T-helper 1 cell (primary cell): ENCODE measurements at places on chromosomes 3 and 15.

GRCh38 chr15:31457161-31457560 lies 130.5 kb downstream of the KLF13 start:
- DNase-seq = no peak

DNA sequence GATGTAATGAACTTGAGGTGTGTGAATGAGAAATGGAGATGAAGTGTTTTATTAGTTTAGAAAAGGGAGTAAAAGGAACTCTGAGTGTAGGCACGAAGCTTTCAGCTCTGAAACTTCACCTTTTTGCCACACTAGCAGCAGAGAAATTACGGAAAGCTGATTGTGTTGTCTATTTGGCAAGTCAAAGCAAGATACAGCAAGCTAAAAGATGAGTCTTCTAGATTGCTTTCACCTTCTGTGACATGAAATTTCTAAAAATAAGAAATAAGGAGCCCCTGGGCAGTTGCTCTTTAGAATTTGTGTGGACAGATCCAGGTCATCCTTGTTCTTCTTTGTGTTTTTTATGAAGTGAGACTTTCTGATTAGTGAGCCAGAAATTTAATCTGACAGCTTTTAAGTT lies 143.4 kb downstream of the FNDC3B start:
- DNase-seq = no peak

GRCh38 chr3:88061746-88062145 lies 2.7 kb downstream of the ZNF654 start:
- no peak for DNase-seq

- DNase-seq = no peak
These were observed 60.6 kb downstream of the TCF12 start for GRCh38 chr15:56978898-56979662.

GRCh38 chr15:95300958-95301357 lies 1029.5 kb upstream of the NR2F2 start:
- no peak for DNase-seq

- DNase-seq = no peak
These were observed 39.7 kb downstream of the NPTN start for GRCh38 chr15:73593304-73594074.

DNA sequence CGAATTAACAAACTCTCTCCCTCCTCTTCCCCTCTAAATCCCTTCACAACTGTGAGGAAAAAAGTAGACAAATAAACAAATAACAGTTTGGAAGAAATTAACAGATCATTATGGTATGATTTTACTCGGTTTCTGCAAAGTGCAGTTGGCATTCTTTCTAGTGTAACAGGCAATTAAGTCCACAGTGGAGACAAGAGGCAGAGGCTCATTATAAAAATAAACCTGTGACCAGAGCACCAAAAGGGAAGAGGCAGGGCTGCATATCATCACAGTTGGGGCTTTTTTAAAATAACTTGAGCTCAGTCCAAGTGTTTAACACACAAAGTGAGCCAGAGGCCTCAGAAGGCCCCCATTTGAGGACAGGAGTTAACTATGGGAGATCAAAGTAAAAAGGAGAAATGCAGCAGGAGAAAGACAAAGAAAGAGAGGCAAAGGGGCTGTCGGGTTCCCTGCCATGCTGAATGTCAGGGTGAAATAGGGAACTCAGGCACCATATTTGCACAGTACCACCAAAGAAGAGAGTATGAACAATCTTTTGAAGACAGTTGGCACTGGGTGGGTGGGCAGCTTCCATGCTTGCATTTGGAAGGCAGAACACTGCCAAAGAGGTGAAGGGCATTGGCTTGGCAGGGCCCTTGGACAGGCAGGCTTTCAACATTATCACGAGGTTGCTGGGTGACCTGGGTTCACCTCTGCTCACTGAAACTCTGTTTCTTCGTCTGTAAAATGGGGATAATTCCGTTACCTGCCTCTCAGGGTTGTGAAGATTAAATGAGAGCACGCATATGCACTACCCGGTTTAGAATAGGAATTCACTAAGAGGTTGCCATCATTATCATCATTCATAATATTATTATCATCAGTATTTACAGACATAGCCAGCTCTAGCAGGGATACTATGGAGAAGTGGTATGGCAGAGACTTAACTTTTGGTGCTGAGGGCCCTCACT lies 134.5 kb downstream of the MEX3B start:
- DNase-seq = no peak

GRCh38 chr3:135261214-135261775 lies 466.2 kb downstream of the EPHB1 start:
- no peak for DNase-seq
